ENCODE measurements at places on chromosomes 13 and 19.

DNA sequence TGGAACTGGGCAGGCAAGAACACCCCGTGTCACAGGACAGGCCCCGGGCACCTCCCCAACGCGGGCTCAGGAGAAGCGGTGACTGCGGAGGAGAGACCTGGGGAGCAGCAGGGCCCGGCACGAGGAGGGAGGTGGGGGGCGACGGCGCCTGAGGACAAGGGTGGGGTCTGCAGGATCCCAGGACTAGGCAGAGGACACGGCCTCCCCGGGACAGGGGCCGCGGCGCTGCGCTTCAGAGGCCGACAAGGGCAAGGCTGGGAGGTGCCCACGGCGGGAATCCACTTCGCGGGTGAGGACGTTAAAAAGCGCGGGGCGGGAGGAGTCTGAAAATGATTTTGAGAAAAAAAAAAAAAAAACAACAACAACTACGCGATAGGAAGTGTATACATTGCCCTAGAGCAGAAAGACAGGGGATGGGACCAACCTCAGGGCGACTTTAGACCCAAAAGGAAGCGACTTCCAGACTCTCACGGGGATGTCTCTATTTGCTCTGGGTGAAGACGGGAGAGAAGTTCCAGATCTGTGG lies 44.9 kb downstream of the ZNF611 start:
- no peak for DNase-seq

GRCh38 chr13:21328836-21329477 lies 130.1 kb downstream of the ZDHHC20 start:
- DNase-seq: no peak

- peak; percentile 10 for DNase-seq
Observed at GRCh38 chr13:44142941-44143665, 230.5 kb upstream of the SERP2 start.

DNA sequence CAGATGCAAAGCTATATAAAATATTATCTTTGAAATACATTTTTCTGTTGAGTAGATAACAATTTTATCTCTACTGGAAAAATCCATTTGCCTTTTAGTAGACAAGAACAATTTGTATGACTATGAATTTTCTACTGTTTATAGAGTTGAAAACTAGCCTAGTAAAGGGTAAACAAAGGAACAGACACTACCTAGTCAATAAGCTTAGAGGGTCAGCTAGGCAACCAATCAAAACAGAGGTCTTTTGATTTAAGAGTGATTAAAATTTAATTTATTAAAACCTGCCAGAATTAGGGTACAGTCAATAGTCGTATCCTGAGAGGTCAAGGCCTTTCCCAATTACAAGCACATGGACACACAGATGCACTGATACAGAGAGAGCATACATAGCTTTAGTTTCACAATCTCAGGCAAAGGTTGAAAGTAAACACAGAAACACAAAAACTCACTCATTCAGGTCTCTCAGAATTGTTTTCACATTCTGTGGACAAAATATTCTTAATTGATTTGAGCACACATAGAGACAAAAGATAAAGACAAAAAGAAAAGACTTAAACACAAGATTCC lies 24.5 kb upstream of the GPC6 start:
- no peak for DNase-seq

DNA sequence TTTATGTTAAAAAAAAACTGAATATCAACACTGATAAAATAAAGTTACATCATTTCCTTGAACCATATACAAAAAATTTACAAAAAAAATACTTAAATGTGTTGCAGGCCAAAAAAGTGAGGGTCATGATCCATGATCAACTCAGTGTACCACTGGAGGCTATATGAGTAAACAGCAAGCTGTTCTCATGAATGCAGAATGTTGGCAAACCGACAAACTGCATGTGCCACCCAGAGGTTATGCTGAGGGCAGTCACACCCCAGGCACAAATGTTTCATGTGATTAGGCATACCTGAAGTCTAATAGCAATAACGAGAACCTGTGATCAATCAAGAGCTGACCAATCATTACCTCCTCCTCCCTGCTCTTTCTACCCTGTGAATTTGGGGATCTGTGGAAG lies 91.9 kb downstream of the ZNF431 start:
- DNase-seq: no peak

- no peak for DNase-seq
Observed at GRCh38 chr19:30870876-30871275, 478.4 kb downstream of the TSHZ3 start.

DNA sequence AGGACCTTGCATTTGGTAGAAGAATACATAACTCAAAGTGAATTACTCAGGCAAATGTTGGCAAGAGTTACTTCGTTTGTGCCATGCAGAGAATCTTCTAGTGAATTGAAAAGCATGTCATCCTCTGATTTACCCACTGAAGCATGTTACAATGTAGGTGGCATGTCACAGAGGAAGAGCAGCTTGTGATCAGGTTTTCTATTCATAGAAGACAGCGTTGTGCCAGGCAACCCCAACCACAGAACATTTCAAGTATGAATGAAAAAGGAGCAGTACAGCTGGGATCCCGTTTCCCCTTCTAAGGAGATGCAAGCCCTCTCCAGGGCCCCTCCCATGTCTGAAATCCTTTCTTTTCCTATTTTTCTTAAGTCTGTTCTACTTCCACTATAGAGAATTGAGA lies 6.0 kb upstream of the KATNAL1 start:
- DNase-seq: no peak

GRCh38 chr19:54614726-54615125 lies 15.6 kb upstream of the LILRB1 start:
- DNase-seq: no peak

GRCh38 chr13:26019251-26019650 lies 32.6 kb downstream of the SHISA2 start:
- DNase-seq: no peak

DNA sequence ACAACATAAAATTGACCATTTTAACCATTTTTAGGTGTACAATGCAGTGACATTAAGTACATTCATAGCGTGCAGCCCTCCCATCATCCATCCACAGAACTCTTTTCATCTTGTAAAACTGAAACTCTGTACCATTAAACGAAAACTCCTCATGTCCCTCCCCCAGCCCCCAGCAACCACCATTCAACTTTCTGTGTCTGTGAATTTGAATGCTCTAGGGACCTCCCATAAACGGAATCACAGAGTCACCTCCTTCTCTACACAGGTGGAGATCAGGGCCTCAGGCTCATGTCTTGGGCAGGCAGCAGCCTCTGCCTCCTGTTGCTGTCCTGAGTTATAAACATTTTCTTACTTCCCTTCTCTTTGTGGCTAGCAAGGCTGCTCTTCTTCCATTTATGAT lies 7.3 kb upstream of the CCNE1 start:
- no peak for DNase-seq

DNA sequence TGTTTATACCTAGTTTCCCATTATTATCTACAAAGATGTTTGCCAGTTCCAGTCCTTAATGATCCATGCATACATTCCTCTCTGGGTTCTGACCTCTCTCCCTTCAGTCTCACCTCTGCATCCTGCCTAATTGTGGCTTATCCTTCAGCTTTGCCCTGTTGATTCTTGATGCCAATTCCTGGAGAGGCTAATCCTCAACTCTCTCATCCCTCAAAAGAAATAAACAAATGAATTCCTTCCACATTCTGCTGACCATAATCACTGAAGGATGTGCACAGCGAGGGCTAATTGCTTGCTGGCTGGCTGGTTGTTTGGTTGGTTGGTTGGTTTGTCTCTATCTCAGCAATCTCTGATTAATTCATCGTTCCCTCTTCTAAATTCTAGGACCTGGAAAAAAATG lies 113.8 kb downstream of the IRS2 start:
- DNase-seq: no peak

DNA sequence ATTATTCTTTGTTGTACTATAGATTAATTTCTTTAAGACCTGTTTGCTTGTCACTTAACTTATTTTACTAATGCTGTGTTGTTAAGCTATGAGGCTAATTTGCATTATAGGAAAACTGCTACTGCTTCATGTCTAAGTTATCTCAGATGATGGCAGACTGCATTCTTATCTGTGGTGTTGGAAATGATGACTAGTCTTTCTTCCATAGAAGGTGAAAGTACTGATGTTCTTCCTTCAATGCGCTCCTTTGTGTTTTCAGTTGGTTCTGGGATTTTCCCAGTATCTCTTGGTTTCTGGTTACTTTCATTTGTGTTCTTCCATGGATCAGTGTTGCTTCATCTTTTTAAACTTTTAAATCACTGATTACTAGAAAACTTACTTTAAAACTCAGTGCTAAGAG lies 46.9 kb downstream of the TPP2 start:
- DNase-seq: no peak

DNA sequence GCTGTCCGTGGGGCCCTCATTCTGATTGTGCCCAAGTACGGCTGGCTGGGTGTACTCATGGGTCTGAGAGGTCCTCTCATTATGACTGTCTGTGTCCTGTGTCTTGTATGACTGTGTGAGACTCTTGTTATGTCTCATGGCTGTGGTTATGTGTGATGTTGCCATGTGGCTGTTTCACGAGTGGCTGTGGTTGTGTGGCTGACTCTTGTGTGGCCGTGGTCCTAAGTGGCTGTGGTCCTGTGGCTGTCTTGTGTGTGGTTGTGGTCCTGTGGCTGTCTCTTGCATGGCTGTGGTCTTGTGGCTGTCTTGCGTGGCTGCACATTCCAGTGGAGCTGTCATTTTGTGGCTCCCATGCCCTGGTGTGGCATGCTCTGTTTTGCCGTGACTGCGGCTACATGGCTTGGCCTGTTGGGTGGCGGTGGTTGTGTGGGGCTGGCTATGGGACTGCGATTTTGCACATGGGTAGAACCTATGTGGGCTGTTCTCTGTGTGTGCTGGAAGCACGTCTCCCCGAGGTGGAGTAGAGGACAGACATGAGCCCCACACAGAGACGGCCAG lies 2.5 kb downstream of the LYL1 start:
- no peak for DNase-seq

DNA sequence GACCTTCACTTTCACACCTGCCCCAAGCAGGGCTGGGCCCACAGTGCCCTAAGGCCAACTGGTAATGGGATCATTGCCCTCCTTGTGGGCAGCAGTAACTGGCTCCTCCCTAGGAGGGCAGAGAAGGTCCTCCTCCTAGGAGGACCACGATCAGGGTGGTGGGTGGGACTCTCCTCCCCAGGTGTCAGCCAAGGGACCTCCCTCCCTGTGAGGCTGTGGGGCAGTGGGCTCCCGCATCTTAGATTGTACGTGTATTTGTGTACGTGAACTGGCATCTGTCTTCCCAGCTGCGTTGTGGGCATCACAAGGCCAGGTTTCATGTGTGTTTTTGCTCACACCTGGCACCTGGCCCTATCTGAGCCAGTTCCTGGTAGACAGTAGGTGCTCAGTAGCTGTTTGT lies 111.8 kb downstream of the SOX1 start:
- no peak for DNase-seq

- DNase-seq: no peak
Observed at GRCh38 chr13:20778311-20778710, 4.5 kb upstream of the EEF1AKMT1 start.

GRCh38 chr19:36420961-36421748 lies 2.7 kb upstream of the ZFP82 start:
- DNase-seq: no peak

DNA sequence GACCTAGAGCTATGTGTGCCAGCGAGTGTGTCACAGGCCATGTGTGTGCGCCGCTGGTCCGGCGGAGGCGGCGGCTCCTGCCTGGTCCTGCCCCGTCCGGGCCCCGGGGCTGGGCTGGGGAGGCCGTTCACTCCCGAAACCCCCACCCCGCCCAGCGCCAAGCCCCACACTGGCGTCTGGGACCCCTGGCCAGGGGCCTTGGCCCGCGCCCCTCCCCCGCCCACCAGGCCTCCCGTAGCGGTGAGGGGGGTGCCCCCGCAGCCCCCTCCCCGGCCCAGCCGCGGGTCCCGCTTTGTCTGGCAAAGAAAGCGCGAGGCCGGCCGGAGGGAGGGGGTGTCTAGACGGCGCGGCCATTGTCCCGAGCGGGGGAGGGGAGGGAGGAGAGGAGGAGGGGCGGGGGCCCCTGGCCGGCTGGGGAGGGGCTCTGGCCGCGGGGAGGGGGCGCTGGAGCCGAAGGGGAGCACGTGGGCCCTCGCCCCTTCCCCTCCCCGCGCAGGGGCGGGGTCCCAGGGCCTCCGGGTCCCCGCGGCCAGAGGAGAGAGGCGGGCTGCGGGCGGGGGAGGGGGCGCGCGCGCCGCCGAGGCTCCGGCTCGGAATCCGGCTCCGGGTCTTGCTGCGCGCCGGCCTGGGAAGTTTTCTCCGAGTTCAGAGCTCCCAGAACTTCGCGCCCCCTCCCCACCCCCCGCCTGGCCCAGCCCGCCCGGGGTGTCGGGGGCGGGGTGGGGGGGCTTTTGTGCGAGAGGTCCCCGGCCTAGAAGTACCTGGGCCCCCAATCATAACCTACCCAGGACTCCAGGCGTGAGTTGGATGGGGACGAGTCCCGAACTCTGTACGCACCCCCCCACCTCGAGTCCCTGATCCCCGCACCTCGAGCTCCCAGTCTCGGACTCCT lies 888 bp downstream of the NOTCH3 start:
- no peak for DNase-seq

- no peak for DNase-seq
Observed at GRCh38 chr13:27851096-27851850, 59.0 kb downstream of the GSX1 start.

DNA sequence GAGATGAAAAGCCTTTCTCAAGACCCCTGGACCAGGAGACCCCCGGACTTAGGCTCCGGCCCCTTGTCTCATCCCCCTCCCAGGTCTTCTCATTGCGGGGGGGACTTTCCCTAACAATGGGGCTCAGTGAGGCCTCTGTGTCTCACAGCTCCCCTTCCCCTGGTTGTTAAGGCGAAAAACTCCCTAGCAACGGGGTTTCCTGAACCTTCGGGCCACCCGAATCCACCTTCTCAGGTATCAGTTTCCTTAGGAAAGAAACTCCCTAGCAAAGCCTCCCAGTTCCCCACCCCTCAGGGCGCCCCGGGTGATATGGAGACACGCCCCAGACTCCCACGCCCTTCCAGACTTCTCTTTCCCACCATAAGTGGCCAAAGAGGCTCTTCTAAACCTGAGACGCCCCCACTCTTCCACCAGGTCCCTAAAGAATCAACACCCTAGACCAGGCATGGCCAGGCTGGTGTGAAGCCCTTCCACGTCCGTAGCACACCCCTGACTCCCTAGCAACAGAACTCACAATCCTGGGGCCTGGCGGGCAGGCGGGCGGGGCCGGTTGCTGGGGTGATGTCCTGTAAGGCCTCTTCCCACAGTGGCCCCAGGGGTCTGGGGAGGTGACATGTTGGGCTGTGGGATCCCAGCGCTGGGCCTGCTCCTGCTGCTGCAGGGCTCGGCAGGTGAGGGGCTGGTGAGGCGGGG lies at the start of gene TMEM190:
Gene TMEM190, plus strand, starts transcription at position 586 of the 693 bp plus-strand sequence. Its CDS starts 28 bp downstream, at position 614.
- no peak for DNase-seq

- no peak for DNase-seq
Observed at GRCh38 chr13:49082653-49083536, 107.2 kb downstream of the FNDC3A start.

DNA sequence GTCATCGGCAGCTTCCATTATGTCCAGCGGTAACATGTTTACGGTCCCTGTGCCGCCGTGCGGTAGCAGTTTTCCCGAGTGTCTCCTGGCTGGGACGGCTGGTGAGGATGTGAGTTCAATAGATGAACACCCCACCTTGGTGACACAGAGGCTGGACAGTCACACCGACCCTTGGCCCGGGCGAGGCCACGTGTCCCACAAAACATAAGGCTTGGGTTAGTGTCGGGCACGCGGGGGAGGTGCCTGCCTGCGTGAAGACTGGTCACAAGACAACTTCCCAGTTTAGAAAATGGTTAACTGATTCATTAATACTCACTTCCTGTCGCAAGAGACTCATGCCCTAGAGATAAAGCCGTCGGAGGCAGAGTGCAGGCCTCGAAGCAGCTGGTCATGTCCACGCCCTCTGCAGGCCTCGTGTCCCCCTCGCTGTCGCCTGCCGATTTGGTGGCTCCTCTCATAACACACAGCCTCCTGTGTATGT lies 17.2 kb downstream of the RASA3 start:
- DNase-seq: peak; percentile 8

Measured in SW 1271 (cell line).